Activated CD8-positive, alpha-beta memory T cell treated with anti-CD3 and anti-CD28 coated beads for 1 hour (primary cell): ENCODE measurements at places on chromosomes 4 and X.

DNA sequence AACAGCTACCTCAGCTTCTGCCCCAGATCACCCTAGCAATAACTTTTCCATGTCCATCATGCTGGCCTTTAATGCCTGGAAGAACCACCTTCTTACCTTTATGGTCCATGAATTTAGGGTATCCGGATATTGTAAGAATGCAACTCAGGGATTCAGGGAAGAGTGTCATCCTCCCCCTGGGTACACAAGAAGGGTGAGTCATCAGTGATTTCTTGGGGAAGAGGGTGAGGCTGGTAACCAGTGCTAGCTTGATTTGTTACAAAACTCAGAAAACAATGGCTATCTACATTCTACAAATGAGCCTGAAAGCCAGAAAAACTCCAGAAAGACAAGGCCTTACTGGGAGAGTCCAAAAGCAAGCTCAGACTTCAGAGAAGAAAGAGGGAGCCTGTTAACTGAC is 10.4 kb upstream of the NALF2 start:
- DNase-seq, result no peak

DNA sequence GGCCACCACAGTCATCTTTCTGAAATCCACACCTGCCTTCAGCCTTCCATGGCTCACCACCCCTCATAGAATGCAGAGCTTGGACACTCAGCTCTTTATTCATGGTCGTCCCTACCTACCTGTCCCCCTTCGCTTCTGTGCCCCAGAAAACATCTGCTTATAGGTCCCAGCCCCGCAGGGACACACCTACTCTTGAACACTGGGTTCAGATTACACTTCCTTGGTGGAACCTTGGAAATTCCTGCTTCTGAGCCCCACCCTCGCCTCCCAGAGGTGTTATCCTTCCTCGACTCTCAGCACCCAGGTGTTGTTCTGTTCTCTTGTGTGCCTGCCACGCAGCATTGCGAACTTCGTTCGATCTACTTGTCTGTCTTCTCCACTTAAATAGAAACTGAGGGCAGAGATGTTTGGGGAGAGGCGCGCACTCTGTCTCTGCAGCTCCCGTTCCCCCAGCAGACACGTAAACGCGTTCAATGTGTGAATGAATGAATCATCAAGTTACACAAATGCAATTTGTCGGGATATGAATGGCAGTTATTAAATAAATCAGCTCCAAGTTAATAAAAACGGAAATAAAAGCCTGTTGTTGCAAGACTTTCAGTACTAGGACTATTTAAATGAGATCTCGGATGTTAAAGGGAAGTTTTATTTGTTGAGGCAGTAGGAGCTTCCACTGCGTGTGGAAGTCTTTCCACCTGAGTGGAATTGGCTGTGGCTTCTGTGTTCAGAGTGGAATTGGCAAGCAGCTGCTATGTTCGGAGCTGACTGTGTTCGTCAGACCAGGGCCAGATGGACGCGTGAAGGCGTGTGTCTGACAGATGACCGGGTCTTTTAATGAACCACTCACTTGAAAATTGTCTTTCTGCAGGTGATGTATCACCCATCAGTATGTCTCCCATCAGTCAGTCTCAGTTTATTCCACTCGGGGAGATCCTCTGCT is 95.6 kb downstream of the STOX2 start:
- no peak for DNase-seq

- no peak for DNase-seq
Measured at GRCh38 chr4:20447103-20447502, 195.4 kb downstream of the SLIT2 start.

- no peak for DNase-seq
Measured at GRCh38 chr4:4248885-4249203, 821 bp upstream of the TMEM128 start.

DNA sequence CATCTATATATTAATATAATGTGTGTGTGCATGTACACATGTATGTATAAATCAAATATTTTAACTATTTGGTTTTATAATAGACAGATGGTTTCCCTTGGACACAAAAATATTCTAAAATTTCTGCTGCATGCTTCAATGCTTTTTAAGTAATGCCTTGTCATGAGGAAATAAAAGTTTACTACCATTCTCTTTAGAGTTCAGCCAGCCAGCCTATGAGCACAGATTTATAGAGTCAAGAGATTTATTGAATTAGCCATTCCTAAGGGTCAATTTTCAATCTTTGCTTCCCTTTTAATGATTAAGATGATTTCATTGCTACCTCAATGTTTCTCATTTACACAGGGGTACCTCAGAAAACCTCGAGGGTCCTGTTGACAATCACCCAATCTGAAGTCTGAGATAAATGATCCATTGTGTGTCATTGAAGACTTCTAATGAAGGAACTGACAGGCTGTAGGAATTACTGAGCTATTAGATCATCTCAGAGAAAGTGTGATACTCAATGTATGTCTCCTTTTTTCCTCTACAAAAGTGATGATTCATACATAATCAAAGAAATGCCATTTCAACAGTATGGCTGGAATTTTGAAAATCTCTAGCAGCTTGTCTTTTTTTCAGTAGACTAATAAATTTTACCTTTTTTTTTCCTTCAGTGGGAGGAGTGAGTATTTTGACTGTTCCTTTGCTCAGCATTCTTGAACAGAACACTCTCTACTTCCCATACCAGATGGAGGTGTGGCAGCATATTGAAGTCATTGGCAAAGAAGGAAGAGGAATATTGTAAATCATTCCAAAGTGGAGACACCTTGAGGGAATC is 222.6 kb upstream of the PCDH18 start:
- DNase-seq, result no peak

DNA sequence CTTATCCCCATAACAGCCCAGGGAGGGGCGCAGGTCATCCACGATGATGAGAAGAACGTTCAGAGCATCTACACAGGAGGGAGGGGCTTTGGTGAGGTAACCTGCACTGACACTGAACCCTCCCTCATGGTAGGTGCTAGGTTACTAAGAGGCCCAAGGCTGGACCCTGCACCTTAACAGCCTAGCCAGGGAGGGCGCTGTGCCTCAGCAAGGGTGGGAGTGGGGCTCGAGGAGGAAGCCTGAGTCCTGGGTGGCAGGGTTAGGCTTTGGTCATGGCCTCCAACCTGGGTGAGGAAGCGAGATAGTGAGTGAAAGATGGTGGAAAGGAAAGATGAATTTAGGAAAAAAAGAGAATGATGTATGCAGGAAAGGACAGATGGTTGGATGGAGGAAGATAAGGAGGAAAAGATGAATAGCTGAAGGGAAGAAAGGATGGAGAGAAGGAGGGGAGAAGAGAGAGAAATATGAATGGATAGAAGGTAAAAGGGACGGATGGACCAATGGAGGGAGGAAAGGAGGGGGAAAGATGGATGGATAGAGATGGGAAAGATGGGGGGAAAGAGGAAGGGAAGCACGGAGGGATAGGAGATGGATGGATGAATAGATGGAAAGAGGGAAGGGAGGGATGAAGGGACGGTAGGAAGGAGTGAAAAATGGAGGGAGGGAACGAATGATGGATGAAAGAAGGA is 736 bp downstream of the IDS start:
- no peak for DNase-seq

GRCh38 chr4:186939226-186939625 is 215.6 kb upstream of the FAT1 start:
- DNase-seq, result no peak
